ENCODE measurements at places on chromosomes 3 and 15.

DNA sequence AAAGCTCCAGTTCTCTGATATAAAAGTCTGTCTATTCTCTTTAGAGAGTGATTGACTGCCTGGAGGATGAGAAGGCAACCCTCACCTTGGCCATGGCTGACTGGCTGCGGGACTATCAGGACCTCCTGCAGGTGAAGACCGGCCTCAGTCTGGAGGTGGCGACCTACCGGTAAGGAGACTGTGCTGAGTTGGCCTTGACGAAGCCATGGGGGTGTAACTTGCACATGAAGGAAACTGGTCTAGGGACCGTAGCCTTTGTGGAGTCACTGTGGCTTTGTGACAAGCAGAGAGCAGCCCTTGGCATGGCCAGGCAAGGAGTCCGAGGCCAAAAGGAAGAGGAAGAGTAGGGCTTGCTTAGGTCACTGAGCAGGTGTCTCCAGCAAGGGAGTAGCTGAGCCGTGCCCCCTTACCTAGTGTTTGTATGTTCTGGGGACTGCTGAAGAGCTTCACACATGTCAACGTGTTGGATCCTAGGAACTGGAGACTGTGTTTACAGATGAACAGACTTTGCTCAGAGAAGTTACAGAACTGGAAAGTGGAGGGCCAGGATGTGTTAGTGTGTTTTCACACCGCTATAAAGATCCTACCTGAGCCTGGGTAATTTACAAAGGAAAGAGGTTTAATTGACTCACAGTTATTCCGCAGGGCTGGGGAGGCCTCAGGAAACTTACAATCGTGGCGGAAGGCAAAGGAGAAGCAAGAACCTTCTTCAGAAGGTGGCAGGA lies 8.8 kb downstream of the SYNM start:
- no peak for DNase-seq

DNA sequence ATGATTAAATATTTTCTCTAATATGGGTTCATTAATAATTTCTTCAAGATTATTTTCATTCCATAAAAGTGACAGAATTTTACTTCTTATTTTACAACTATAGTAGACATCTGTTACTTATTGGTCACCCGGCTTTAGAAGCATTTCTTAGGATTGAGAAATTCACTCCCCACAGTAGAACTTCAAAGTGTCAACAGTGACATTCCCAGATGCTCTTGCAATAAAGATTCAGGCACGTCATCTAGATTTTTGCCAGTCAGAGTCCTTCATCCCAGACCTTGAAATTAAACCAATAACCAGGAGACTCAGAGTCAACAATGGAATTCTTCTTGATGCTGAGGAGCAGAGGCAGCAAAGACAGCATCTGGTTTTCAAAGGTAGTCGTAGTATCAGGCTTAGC lies 190.8 kb downstream of the VGLL3 start:
- DNase-seq, result no peak

DNA sequence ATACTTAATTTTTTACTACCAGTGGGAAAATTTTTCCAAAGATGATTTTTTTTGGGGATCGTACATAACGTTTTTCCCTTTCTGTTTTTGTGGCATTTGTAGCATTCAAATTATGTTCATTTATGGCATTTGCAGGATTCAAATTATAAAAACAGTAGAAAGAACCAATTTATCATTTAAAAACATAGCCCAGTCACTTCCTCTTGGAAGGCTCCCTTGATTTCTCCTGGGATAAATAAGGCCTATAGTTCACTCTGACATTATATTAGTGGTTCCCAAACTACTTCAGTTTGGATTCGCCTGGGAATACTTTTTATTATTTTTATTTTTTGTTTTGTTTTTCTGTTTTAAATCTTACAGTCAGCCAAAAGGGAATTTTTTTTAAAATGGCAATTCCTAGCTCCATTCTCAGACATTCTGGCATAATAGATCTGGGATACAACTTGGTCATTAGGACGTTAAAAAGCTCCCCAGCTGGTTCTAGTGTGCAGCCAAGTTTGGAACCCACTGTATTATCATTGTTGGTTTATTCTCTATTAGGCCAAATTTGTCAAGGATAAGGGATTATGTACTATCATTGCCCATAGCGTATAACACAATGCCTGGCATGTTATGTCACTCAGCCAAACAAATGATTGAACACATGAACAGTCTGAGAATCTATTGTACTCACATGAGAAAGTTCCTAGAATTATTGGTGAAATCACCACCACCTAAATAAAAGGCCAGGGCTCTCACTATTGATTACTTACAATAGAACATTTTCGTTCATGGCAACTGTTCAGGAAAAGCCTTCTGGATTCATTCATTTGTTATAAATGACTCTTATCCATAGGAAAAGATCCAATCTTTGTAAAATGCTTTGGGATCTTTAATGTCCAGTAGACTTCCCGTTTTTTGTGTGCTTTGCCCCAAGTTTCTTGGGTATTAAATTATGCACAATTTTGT lies 28.9 kb downstream of the RARB start:
- no peak for DNase-seq

GRCh38 chr3:192244591-192244990 lies 482.8 kb downstream of the FGF12 start:
- no peak for DNase-seq

DNA sequence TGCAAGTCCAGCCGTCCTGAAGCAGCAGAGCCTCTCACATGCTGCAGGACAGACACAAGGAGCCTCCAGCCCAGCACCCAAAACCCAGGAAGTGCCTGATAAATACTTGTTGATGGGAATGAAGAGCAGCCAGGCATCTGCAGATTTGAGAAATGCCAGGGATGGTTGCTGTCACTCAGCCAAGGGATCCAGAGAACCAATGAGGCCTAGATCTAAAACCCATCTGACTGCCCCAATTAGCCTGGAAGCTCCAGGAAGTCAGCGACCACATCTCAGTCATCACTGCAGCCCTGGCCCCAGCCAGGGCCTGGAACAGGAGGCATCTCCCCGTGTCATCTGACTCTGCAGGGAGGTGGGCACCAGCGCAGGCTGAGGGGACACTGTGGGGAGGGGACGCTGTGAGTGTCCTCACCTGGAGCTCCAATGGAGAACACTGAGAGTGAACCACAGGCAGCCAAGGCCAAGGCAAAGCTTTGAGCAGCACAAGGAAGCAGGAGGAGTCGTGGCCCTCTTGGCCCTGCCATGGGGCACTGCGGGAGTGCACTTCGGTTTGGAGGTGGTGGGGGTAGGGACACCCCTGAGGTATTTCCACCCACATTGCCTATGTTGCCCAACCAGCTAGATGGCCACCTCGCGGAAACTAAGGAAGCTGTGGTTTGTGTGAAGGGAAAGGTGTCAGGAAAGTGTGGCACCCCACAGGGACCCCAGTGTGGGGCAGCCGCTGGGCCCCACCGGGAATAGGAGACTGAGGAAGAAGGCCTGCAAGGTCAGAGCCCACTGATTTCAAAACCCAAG lies 229.5 kb downstream of the VPS13C start:
- DNase-seq, result no peak

Data from activated T-helper 1 cell treated with Interleukin-2 at 50 U/mL for 16 hours (primary cell).